ENCODE measurements at places on chromosomes 3 and 15.

DNA sequence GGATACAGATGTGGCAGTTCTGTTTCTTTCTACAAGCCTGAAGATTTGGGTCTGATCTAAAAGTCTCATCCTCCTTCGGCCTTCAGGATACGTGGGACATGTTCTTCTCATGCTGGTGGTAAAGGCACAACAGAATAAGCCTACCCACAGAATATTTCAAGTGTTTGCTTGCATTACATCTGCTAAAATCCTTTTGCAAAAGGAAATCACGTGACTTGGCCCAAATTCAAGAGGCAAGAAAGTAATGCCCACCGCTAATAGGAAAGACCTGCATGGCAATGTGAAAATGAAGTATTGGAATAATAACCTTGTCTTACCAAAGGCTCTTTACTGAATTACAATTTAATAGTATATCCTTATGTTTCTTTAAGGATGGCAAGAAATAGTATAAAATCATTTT lies 439.9 kb upstream of the TGFBR2 start:
- no peak for DNase-seq

GRCh38 chr3:194421-194820 lies 2.1 kb upstream of the CHL1 start:
- no peak for DNase-seq

DNA sequence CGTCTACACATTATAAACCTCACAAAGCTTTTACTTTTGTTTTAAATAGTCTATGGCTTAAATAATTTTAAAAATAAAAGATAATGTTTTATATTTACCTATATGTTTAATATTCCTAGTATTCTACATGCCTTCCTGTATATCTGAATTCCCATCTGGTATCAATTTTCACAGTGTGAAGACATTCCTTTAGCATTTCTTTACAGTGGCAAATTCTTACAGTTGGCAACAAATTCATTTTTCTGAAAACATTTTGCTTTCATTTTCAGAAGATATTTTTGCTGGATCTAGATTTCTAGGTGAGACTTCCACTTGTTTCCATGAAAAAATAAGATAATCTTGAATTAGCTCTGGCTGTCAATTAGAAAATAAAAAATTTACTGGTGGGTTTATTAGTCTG lies 471.4 kb upstream of the NAALADL2 start:
- no peak for DNase-seq

- DNase-seq: no peak
These were observed 156.3 kb upstream of the TMC3 start for GRCh38 chr15:81530271-81530691.

DNA sequence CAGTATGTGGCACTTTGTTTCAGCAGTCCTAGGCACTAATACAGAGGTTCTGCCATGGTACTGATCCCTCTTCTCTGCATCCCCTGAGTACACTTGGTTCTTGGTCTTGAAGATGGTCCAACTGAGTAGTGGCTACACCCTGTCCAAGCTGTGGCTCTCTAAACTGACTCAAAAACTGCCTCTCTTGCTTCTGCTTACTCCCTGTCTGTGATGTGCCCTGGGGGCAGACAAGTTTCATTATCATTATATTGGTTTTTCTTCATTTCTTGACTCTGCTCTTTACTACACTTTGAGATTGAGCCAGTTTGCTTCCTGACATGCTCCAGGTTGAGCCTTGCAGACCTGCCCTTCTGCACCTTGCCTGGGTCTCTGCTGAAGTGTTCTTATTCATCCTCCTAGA lies 18.9 kb upstream of the ST3GAL6 start:
- DNase-seq: no peak

DNA sequence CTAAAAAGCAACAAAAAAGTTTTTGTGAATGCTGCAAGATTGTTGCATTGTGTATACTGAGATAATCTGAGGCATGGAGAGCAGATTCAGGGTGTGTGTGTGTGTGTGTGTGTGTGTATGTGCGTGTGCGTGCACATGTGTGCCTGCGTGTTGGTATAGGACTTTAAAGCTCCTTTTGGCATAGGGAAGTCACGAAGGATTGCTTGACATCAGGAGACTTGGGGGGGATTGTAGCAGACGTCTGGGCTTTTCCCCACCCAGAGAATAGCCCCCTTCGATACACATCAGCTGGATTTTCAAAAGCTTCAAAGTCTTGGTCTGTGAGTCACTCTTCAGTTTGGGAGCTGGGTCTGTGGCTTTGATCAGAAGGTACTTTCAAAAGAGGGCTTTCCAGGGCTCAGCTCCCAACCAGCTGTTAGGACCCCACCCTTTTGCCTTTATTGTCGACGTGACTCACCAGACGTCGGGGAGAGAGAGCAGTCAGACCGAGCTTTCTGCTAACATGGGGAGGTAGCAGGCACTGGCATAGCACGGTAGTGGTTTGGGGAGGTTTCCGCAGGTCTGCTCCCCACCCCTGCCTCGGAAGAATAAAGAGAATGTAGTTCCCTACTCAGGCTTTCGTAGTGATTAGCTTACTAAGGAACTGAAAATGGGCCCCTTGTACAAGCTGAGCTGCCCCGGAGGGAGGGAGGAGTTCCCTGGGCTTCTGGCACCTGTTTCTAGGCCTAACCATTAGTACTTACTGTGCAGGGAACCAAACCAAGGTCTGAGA lies 4.7 kb downstream of the BHLHE40 start:
- no peak for DNase-seq

DNA sequence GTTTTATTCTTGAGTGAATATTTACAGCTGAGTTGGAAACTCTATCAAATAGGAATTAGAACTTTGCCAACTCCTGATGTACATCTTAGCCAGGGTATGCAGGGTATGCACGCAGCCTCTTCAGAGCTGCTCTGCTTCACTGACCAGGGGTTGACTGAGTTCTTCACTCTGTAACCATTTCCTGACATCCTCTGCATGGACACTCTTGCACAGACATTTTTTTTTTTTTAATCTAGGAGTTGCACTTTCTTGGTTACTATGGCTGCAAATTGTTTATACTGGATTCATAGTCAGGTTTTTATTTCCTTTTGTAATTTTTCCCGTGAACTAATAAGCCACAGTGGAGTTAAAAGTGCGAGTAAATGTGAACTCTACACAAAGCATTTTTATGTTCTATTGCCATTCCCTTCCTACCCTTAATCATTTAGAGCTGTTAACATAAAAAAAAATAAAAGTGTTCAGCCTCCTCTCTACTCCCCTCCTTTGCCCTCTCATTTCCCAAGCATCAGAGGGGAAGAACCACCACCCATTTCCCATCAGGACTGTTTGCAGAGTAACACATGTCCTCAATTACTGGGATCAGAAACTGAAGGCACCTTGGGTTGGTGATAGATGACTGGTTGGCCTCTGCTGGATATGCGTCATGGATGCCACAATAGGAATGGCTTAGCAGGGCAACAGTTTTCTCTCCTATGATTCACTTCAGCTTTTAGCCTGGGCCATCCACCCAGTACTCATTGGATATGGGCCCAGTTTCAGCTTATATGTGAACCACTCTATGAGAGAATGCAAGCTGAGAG lies 54.0 kb downstream of the DUT start:
- DNase-seq: no peak

DNA sequence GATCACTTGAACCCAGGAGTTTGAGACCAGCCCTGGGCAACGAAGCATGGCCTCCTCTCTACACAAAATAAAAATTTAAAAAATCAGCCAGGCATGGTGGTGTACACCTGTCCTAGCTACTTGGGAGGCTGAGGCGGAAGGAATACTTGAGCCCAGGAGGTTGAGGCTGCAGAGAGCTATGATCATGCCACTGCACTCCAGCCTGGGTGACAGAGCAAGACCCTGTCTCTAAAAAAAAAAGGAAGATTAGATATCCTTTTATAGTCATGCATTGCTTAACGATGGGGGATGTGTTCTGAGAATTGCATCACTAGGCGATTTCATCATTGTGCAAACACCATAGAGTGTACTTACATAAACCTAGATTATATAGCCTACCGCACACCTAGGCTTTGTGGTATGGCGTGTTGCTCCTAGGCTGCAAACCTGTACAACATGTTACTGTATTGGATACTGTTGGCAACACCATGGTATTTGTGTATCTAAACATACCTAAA lies 12.6 kb downstream of the ALAS1 start:
- no peak for DNase-seq

DNA sequence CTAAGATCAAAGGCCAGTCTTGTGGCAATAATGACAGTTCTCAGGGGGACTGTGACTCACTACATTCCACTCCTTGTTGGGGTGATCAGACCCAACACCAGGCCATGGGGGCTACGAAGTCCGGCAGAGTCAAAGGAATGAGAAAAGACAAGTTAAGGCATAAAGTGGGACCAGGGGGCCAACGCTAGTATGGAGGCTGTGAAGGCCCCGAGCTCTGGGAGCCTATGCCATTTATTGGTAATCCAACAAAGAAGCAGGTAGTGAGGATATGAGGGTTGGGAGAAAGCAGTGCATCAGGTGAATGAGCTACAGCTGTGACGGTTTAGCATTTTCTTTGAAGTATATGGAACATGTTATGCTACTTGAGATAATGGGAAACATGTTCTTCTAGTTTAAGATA lies 104.4 kb upstream of the C2CD4B start:
- DNase-seq: no peak

GRCh38 chr3:24686808-24687207 lies 192.2 kb upstream of the THRB start:
- no peak for DNase-seq

DNA sequence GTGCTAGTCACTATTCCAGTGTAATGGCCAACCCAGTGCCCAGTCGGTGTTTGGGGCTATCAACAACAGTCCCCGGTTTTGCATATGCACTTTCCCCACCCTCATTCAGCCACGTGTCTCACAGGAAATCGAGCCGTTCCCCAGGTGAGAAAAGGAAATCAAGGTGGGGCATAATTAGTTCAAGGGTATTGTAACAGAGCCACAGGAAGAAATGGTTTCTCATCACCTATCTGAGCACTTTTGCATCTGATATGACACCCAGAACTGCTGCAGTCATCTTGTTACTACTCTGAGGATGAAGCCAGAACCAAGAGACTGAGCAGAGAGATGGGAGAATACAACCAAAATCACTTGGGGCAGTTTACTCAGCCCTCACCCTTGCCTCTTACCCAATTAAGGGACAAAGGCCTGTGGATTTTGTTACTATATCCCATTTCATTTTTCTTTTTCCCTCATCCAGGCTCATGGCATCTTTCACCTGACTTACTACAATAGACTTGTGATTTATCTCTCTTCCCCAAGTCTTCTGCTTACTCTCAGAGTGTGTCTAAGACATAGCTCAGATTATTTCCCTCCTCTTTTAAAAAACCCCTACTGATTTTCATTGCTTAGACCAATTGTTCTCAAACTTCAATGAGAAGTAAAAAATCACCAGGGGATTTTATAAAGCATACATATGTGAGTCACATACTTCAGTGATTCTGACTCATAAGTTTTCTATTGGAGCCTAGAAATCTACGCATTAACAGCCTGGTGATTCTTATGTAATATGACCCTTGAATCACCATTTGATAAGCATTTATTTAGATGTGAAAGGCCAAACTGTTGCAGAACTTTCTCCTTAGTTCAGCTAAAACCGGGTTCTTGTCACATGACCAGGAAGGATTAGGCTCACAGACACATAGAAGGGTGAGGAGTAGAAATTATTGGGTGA lies 40.5 kb downstream of the TRAT1 start:
- no peak for DNase-seq

GRCh38 chr3:69108811-69109210 lies 13.6 kb downstream of the LMOD3 start:
- DNase-seq: no peak

DNA sequence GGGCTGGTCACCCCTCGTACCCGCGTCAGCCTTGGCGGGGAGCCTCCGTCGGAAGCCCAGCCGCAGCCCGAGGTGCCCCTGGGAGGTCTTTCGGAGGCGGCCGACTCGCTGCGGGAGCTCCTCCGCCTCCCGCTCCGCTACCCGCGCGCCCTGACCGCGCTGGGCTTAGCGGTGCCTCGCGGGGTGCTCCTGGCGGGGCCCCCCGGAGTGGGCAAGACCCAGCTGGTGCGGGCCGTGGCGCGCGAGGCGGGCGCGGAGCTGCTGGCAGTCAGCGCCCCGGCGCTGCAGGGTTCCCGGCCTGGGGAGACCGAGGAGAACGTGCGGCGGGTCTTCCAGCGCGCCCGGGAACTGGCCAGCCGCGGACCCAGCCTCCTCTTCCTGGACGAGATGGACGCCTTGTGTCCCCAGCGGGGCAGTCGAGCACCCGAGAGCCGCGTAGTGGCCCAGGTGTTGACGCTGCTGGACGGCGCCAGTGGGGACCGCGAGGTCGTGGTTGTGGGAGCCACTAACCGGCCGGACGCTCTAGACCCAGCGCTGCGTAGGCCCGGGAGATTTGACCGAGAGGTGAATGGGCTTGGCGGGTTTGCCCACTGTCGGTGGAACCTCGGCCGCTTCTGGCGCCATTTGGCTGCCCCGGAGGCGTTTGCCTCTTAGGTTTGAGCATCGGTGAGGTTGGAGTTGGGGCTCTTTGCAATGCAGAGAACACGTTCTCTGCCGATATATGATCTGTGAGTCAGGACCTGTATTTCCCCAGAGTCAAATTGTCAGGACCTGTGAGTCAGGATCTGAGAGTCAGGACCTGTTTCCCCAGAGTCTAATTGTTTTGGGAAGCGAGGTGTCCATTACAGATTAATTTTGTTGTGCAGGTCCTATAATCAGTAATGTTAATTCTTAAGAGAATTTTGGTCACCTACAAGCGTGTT lies 24.9 kb upstream of the GATM start:
- no peak for DNase-seq

DNA sequence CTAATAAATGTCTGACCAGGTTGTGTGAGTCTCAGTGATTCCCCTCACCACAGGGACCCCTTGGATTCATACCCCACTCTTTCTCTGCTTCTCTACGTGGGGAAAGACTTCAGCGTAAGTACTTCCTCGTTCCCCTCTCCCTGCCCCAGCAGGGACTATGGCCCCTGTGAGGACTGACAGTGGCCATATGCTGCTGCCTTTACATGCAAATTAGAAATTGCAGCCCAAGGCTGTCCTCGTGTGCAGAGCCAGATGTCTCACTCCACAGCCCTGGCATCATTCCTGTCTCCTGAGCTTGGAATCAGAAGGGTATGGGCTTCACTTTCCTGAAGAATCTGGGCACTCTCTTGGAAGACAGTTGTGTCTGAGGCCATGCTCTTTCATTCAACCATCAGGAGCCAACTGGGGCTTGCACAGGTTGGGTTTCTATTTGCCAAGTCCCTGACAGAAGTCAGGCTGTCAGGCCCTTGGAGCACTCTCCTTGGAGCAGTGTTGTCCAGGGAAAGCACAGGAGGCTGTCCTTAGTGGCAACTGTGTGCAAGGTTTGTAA lies 30.5 kb upstream of the IQCF2 start:
- DNase-seq: no peak

- DNase-seq: no peak
These were observed 184.6 kb upstream of the GPR149 start for GRCh38 chr3:154614601-154615000.

GRCh38 chr15:58741032-58741431 lies 8.5 kb downstream of the ADAM10 start:
- DNase-seq: no peak

GRCh38 chr3:65596571-65597225 lies 442.0 kb downstream of the MAGI1 start:
- DNase-seq: no peak

GRCh38 chr3:180680097-180680430 lies 775 bp upstream of the CCDC39 start:
- peak; percentile 42 for DNase-seq

Data from D341Med (cell line).